Activated CD8-positive, alpha-beta memory T cell treated with anti-CD3 and anti-CD28 coated beads, Interleukin-2, amount 10 ng/mL, durations not matched to agents 7 days and 5 days (primary cell): ENCODE measurements at places on chromosomes 1 and 21. TPM values are rescaled to one million over a fixed set of nuclear protein-coding genes. Genes with fewer than 3 reads are reported as not detected.

DNA sequence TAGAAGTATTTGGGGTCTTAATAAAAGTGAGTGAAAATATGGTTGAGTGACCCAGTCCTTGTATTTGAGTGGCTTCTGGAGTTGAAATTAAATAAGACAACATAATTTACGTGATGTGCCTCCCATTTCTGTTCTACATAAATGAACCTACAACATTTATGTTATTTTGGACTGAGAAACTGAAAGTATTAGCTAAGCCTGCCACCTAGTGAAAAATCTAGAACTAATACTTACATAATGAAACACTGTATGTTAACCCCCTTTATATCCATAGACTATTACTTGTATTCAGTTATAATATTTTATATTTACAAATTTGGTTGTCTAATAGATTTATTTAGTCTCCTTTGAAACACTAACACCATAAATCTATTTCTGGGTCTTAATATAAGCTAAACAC lies 298.9 kb downstream of the KCNT2 start:
- no peak for DNase-seq

- peak; percentile 21 for DNase-seq
Measured at GRCh38 chr1:30024411-30025195, 698.8 kb downstream of the MATN1 start.

The NES gene
- not detected for total RNA-seq

GRCh38 chr1:93001893-93002292 lies 40.6 kb upstream of the DIPK1A start:
- DNase-seq = no peak

The RIIAD1 gene
- total RNA-seq = not detected

The TNNT2 gene
- total RNA-seq = not detected

DNA sequence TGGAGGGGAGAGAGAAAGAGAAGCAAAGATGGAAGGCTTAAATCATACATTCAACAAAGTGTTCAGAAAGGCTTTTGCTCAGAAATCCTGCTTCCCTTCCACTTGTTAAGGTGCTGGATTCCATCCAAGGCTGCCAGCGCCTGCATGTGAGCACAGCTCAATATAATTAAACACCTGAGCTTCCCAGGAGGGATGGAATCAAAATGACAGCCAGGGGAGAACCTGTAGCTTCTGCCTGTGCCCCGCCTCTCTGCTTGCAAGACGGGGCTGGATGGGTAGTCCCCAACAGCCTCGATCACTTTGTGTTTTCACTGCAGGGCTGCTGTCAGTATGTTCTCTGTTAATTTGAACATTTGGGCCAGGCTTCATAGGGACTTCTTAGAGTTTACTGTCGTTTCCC lies 225.7 kb downstream of the KCNH1 start:
- DNase-seq = no peak

DNA sequence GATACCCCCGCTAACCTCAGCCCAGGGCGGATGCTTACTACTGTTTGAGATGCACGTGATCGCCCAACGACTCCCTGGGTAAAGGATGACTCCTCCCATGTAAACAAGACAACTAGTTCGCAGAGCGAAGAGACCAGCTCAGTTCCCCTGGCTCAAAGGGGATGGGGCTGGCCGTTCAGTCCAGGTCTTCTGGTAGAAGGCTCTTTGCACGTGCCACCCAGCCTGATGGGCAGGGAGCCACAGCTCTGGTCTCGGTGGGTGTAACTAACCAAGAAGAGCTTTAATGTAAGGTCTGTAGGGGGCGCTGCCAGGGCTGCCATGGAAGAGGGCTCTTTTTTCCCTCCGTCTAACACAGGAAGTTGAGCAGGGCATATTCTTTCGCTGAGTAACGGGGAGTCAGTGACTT lies 49.4 kb upstream of the PARP1 start:
- DNase-seq = peak; percentile 75

- no peak for DNase-seq
Measured at GRCh38 chr1:60431593-60431992, 358.0 kb upstream of the C1orf87 start.

The RPE65 gene
- total RNA-seq = not detected

DNA sequence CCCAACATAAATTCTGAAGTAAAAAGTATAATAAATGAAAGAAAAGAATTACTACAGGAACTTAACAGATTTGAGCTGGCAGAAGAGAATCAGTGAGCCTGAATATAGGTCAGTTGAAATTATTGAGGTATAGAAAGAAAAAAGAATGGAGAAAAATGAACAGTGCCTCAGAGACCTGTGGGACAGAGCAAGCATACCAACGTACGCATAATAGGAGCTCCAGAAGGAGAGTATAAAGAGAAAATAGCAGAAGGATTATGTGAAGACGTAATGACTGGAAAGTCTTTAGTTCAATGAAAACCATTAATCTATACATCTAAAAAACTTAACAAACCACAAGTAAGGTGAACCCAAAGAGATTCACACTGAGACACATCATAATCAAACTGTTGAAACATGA lies 261.8 kb downstream of the DYRK1A start:
- no peak for DNase-seq

The SLC9C2 gene
- not detected for total RNA-seq

- DNase-seq = no peak
Measured at GRCh38 chr1:70779571-70779970, 268.0 kb downstream of the PTGER3 start.

The RSPO1 gene
- total RNA-seq = not detected

DNA sequence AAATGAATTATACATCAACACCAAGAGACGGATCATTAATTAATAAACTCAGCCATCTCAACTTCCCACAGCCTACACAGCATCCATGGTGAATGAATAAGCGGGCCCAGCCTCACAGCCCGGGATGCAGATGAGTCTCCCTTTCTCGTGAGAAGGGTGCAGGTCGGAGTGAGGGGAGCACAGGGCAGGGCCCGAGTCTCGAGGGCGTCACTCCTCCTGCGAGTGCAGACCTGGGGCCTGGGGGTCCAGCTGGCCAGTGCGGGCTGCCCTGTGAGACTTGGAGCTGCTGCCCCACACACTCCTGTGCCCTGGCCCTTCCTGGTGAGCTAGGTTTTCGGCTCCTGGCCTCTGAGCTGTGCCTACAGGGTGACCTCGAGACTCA lies 74.7 kb downstream of the AJAP1 start:
- no peak for DNase-seq

- DNase-seq = no peak
Measured at GRCh38 chr1:31564606-31564989, 11.7 kb upstream of the TINAGL1 start.

DNA sequence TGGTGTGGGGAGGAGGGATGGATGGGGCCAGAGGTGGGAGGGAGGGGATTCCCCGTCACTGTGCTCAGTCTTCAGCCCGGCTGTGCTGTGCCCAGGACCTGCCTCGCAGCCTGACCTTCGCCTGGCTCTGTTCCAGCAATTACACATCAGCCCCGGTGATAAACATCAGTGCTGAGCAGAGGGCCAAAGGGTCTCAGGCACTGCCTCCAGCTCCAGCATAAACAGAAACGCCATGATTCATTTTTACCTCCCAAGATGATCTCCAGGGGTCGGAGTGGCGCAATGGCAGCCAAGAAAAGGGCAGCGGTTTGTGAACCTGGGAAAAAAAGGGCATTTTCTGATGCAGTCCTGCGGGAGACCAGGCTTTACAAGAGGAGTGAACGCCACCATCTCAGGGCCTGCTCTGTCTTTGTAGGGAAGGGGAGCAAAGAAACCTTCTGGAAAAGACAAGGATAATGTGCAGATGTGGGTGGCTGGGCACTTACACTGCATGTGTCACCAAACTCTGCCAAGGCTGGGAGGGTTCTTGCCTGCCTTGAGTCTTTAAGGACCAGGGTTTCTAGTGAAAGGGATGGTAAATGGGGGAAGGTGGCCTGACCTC lies 28.1 kb downstream of the SHISA4 start:
- no peak for DNase-seq

DNA sequence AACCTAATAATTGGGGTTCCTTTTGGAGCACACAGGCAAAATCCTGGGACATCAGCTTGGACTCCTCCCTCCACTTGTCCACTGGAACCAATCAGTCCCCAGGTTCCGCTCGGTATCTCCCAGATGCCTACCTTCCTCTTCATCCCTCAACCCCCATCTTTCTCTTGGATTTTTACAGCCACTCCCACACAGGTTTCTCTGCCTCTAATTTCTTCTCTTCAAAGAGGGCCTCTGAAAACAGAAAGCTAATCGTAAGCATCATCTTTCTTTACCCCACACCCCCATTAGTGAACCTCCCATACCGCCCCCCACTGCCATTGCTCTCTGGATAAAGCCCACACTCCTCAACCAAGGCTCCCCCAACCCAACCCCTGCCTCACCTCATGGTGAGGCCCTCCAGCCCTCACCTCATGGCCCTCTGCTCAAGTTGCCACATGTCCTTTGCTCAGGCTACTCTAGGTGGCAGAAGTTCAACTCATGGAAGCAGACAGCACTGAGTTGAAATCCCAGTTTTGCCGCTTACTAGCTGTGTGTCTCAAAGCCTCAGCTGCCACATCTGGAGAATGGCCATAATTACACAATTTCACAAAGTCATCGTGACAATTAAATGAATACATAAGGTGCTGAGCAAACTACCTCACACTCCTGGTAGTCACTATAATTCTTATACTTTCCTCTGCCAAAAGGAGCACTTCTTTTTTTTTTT lies 18.1 kb upstream of the WASF2 start:
- DNase-seq = no peak

The SAMD11 gene
- total RNA-seq = 0.61 TPM

DNA sequence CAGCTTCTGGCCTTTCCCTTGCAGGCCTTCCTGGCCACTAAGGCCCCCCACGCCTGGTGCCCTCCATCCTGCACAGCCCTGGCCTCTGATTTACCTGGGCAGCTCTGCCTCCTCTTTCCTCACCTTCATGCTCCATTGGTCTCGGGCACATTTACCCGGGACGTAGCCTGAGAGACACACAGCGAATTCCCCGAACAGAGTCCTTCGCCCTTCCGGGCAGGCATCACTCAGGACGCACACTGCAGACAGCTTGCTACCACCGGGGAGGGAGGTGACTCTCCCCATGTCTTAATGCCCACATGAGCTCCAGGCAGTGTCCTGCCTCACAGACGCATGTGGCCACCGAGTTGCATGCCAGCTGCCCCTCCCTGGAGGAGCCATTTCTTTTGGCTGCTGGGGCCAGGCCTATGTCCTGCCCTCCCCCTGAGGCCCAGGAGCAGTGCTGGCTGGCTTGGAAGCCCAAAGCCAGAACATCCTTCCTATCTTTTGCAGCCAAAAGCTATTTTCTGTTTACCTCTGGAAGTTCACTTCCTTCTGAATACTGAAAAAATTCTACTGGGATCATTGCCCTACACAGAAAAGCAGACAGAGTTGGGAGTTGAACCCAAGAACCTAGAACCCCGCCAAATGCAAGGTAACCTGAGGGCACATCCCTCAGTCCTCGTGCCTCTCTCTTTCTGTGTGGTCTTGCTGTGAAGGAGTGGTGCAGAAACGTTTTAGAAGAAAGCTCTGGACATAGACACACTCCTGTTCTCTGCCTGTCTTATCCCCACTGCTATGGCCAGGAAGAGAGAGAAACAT lies 209.5 kb downstream of the TOMM20 start:
- DNase-seq = no peak

The SPRR1B gene
- total RNA-seq = not detected

The SLC44A3 gene
- not detected for total RNA-seq

DNA sequence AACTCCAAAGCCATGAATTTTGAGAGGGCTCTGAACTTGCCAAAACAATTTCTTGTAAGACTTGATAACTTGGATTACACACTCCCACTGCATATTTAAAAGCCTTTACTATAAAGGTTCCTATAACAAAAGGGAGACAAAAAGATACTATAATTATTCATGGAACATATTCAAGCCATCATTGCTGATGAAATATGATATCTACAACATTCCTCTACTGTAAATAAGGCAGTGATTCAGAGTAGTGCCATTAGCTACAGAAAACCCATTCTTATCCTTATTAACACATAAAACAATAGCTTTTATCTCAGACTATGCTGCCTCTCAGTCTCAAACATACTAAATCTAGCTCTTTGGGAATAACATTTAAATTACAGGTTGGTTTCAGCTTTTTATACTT lies 675.5 kb upstream of the CXADR start:
- no peak for DNase-seq

The RGS18 gene
- 1.1 TPM for total RNA-seq
